ENCODE measurements at places on chromosomes 3 and 15.

DNA sequence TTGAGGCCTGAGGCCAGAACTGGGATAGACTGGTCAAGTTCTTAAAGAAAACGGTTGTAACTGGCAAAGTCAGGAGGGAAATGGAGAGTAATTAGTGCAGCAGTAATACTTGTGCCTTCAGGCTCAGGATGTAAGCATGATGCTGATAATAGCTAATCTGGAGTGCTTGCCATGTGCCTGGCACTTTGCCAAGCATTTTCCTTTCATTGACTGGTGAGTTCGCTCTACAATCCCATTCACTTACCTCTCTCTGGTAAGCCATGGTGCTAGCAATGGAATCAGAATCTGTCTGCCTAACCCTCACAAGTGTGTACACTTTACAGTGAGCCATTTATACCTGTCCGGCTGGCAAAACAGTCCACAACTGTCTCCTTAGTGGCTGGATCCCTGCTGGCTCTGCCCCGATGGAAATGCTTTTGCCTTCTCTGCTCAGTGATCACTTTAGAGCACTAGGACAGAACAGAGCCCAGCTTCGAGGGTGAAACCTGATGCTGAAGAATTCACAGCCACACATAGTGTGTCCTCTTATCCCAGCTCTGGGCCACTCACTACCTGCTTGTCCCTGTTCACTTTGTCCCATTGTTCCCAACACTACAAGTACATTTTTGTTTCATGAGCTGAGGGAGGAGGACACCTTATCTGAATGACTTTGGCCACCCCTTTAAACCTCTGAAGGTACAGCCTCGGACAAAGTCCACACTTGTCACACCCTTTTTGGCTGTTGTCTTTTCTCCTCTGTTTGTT, 10.3 kb downstream of the CHP1 start:
- no peak for DNase-seq

- DNase-seq, result no peak
Measured at GRCh38 chr3:133441867-133442270, 42.0 kb downstream of the BFSP2 start.

GRCh38 chr3:102098130-102098885, 249.0 kb downstream of the NFKBIZ start:
- no peak for DNase-seq

GRCh38 chr15:78023081-78023665, 54.3 kb downstream of the TBC1D2B start:
- no peak for DNase-seq

GRCh38 chr3:14357463-14357862, 44.9 kb upstream of the SLC6A6 start:
- DNase-seq, result peak; percentile 60

GRCh38 chr15:67076147-67076843, 10.9 kb downstream of the SMAD3 start:
- peak; percentile 81 for DNase-seq

DNA sequence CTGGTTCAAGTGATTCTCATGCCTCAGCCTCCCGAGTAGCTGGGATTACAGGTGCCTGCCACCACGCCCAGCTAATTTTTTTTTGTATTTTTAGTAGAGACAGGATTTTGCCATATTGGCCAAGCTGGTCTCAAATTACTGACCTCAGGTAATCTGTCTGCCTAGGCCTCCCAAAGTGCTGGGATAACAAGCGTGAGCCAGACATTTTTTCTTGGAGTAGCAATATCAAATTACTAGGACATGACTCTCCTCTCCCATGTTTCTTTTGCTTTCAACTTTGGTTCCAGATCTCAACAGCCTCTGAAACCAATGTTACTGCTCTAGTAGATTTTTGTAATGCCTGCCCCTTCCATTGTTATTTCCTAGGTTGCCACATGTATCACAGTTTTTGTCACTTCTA, 462.0 kb downstream of the GBE1 start:
- DNase-seq, result no peak

DNA sequence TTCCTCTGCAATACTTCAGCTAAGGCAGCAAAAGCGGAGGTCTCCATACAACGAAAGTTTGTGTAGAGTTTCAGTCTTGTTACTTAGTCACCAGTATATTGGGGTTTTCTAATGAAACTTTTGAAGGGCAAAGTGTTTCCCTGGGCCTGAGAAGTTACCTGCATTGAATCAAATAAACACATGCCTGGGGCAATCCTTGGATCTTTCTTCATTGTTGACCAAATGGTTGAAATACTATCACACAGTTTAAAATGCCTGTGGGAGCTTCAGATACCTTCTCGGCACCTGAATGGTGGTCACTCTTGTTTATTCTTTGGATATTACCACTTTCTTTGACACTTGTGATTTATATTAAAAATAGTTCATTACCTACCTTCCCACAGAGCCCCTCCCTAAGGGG, 988 bp upstream of the CHSY1 start:
- no peak for DNase-seq

DNA sequence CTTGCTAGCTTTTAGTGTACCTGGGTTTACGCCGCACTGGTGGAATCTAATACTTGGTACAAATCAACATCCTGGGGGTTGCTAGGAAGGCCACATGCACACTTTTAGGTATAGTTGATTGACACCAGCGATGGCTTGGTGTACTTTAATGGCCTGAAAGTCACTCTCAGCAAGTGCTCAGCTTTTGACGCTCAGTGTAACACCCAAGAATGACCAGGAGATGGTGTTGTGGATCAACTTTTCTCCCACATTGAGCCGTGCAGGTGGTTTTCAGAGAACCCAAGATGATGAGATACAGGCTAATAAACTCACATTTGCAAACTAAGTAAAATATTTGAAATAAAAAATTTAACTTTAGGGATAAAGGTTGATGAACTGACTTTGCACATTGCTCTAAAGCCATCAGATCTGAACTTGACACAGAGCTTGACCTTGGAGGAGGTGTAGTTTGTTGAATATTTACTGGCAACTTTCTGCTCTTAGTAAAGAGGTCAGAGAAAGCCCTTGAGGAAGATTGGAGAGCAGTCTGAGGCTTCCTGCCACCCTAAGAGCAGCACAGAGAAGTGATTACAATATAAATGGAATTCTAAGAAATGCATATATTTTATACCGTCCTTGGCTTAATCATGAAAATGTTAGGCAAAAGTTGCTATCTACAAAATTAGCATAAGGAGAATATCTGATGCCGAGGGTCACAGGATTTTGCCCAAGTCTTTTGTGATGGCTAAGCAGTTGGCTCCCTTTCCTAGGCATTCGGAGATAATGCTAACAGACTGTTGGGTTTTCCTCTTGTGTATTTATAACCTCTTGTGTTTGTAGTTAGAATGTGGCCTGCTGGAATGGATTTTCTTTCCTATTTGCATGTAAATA, 143.4 kb upstream of the RASGRP1 start:
- peak; percentile 81 for DNase-seq

DNA sequence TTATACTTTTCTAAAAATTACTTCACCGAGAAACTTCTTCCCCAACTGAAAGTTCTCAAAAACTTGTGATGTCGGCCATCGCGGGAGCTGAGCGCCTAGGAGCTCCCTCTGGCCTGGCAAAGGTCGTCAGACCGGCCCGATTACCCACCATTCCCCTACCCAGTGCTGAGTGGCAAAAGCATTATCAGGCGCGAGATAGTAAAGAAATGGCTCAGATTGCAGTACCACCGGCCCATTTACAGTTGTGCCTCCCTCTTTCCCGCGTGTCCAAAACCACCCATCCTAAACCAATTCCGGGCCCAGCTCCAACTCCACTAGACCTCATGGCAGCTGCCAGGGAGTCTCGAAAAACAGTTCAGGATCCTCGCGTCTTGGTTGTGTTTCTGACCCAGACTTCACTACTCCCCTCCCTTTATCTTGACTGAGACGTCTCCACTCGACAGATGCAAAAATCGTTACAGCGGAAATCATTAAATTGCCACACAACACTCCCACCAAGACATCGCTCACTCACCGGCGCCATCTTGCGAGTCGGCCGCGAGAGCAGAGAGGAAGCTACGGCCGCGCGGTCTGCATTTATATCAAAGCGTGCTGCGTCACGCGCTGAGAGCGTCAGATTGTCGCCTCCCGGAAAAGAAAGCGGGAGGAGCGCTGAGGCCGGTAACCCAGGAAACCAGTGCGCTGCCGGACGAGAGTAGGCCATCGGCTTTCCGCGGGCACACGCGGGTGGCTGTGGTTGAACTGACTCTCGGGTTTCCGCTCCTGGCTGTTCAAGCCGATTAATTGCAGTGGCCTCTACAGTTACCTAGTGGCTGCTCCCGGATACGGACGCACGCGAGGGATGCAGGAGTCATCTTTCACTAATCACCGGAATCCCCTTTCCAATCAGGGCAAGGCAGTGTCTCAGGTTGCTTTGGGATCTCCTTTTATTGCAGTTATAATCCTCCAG, at the start of gene RPL22L1:
TSS of gene RPL22L1 (minus strand) at position 551 of the 949 bp plus-strand sequence. CDS start at position 523, 28 bp downstream.
- DNase-seq, result peak; percentile 96

DNA sequence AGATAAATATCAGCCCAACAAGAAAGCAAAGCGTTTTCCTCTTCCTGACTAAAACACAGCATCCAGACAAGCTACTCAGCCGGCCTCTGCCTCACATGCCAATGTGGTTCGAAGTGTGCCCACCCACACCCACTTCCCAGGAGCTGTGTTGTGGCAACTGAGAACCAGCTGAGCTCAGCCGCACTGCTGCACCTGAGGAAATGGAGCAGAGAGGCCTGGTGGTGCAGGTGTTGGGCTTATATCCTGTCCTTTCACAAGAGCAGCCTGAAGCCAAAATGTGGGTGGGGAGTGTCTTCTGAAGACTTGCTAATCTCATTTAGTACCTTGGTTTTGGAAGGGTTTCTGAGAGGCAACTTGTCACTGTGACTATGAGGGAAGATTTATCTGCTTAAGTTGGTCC, 23.0 kb upstream of the RETNLB start:
- no peak for DNase-seq

- peak; percentile 71 for DNase-seq
Measured at GRCh38 chr3:42652611-42653302, 740 bp upstream of the ZBTB47 start.

GRCh38 chr15:96343113-96344059, 12.9 kb downstream of the NR2F2 start:
- no peak for DNase-seq

DNA sequence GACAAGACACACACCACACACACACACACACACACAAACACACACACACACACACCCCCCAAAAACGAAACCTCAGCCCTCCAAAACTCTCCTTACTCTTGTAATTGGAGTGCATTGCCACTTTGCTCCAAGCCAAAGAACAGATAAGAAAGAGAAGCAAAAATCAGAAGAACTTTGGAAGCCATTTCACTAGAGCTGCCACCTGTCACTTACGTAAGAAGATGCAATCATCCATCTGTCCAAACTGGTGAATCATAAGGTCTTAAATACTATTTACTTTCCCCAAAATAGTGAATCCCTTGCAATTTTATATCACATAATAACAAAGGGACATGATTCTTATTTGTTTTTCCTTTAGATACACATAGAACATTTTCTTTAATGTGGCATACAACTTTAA, 285.4 kb downstream of the ZBTB20 start:
- DNase-seq, result no peak

GRCh38 chr3:108054935-108055334, 35.9 kb downstream of the CD47 start:
- DNase-seq, result no peak

DNA sequence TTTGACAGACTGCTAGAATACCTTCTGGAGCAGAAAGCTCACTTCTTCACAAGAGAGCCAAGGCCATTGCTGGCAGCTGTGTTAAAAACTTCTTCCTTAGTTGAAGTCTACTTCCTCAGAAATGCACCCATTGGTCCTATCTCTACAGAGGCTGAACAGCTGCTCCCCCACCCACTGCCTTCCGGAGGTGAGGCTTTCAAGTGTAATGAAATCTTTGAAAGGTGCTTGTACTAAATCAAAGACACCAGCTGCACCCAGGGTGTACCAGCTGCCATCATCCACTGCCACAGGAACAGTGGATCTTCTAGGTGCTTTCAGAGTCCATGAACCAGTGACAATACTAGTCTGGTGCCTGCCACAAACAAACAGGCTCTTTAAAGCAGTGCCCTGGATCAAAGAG, 26.4 kb upstream of the HERC1 start:
- DNase-seq, result no peak

DNA sequence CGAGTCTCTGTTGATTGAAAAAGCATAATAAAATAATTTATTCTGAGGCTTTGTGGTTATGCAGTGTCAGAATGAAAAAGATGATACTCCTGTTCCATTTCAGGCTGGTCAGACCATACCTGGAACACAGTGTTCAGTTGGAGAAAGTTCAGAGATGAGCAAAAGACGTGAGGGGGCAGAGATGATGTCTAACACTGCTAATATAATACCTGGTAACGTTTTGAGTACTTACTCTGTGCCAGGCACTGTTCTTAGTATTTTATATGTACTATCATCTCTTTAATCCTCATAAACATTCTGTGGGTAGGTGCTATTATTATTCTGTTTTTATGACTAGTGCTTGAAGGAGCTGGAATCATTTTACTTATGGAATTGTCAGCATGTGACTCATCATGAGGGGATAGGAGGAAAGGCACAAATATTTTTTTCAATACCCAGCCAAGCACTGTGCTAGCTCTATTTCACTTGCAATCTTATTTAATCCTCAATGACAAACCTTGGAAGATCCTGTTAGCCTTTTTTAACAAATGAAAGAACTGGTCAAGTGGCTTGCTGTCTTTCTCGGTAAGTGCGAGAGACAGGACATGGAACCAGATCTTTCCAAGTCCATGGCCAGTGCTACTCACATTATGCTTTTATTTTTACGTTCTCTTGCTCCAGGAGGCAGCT, 31.8 kb downstream of the IQGAP1 start:
- peak; percentile 91 for DNase-seq

GRCh38 chr15:45589256-45589655, 2.1 kb downstream of the BLOC1S6 start:
- peak; percentile 50 for DNase-seq

DNA sequence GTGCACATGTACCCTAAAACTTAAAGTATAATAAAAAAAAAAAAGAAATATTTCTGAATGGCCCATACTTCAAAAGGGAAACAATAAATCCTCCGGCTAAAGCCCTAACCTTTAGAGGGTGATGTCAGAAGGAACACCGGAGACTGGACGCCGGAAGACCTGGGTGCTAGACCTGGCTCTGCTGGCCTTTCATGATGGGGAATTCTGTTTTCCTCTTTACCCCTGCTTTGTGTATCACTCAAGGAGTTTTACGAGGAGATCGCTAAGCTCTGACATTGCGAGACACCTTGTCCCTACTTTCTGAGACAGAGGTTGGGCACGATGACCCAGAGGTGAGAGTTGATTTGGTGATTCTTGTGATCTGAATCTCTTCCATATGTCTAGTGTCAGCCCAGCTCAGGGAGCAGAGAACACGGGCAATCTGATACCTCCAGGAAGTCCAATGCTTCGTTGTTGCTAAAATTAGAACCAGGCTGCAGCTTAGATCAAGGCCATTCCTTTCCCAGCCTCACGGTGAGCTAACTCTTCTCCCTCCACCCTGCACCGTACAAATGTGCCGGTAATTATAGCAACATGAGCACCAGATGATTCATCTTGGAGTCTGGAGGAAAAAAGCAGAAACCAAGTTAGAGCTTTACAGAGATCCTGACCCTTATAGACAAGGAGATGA, 42.0 kb upstream of the CFAP161 start:
- peak; percentile 90 for DNase-seq

DNA sequence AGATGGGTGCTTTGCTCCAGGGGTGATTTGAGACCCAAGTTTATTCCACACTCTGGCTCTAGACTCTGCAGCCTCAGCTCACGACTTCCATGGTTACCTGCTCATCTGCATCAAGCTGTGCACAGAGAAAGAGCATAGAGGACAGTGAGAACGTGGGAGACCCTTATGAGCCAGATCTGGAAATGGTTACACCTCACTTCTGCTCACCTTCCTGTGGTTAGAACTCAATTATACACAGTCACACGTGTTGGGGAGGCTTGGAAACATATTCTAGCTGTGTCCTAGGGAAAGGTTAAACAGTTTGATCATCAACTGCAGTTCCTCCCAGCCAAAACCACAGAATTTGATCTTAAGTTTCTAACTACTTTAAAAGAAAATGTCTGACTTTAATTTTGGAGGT, 1.8 kb downstream of the FETUB start:
- no peak for DNase-seq

All from fibroblast of skin of scalp (primary cell).